ENCODE measurements at places on chromosomes 7 and 10.
A peak's percentile ranks its signal among the peaks of the same experiment; 100 is the strongest.

- DNase-seq = no peak
Measured at GRCh38 chr7:824081-824480, 8.2 kb upstream of the SUN1 start.

DNA sequence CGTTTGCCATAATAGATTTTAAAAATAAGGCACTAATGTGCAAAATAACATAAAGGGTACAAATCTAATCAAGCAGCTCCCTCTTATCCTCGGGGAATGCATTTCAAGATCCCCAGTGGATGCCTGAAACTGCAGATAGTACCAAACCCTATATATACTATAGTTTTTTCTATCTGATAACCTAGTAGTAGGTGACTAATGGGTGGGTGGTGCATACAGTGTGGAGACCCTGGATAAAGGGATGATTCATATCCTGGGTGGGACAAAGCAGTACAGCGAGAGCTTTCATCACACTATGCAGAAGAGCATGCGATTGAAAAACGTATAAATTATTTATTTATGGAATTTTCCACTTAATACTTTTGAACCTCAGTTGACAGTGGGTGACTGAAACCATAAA is 464.5 kb downstream of the GRID1 start:
- DNase-seq = no peak

DNA sequence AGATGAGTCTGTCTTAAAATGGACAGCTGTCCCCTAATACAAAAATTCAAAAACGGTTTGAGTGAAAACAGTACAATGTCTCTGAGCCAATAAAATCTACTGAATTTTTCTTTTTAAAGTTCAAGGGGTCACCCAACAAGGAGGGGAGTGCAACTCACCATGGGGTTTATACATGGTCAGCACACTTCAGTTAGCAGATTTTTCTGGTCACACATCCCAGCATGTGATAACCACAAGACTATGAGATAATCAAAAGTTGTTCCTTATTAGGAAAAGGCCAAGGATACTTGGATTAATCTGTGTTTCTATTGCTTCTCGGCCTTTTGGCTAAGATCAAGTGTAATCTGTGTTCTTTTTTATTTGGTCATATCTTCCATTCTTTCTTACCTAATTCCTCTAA is 31.6 kb downstream of the ABCB5 start:
- DNase-seq = no peak

DNA sequence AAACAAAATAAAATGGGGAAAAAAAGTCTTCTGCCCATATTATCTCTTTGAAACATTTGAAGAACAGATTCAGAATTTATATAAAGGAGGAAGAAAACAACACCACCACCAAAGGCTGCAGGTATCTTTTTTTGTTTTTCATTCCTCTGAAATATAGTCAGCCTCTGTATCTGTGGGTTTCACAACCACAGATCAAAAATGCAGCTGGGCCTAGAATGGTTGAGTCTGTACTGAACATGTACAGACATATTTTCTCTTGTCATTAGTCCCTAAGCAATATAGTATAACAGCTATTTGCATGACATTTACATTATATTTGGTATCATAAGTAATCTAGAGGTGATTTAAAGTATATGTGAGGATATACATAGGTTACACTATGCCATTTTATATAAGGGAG is 559.7 kb upstream of the LRRN3 start:
- DNase-seq = no peak

GRCh38 chr7:113085781-113086390 is 741 bp downstream of the GPR85 start:
- no peak for DNase-seq

GRCh38 chr7:157116762-157117161 is 22.0 kb upstream of the UBE3C start:
- DNase-seq = no peak

GRCh38 chr7:36078816-36079360 is 74.2 kb upstream of the EEPD1 start:
- DNase-seq = no peak

- DNase-seq = no peak
Measured at GRCh38 chr10:48468866-48469511, 135.9 kb downstream of the ARHGAP22 start.

DNA sequence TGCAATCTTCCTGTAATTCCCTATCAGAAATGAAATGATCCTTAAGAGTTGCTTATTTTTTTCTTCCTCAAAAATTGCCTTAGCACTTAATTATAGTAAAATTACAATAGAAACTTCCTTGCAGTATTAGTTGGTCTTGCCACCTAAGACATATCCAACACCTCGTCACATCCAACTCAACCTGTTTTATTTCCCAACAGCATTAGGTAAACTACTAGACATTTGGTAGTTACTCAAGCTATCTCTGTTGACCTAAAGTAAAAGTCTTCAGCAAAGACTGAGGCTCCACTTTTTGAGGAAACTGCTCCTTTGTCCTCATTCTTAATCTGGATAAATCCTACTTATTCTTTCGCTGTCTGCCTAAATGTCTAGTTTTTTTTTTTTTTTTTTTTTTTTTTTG is 20.4 kb downstream of the HIBADH start:
- no peak for DNase-seq

GRCh38 chr10:44895280-44895679 is 15.9 kb upstream of the TMEM72 start:
- DNase-seq = no peak

DNA sequence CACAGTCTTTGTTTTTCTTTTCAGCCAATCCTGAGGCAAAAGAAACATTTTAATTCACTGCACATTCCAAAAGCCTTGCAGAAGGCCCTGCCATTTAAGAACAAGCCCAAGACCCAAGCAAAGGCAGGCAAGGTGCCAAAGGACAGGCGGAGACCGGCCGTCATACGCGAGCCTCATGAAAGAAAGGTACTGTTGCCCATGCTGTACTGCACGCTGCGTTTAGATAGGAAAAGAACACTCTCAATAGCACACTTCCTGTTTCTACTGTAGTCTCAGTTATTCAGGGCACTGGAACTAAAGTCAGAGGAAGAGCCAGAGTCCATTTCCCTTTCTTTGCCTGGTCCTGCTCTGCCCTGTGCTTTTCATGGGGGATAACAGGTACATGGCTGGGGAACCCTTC is 47.6 kb downstream of the BMS1 start:
- DNase-seq = no peak

- no peak for DNase-seq
Measured at GRCh38 chr10:12801214-12802087, 200.1 kb downstream of the CCDC3 start.

DNA sequence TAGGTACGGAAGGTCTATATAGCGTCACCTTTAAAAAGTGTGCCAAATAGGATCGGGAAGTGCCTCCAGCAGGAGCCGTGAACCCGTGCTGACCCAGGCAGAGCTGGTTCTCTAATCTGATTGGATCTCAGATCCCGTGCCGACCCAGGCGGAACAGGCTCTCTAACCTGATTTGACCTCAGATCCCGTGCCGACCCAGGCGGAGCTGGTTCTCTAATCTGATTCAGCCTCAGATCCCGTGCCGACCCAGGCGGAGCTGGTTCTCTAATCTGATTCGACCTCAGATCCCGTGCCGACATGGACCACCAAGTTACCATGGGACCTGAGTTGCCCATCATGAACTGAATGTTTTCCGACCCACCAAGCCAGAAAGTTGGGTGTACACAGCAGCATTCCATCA is 463.9 kb downstream of the PTPRN2 start:
- no peak for DNase-seq

GRCh38 chr7:127440206-127440605 is 47.7 kb upstream of the ZNF800 start:
- DNase-seq = no peak

DNA sequence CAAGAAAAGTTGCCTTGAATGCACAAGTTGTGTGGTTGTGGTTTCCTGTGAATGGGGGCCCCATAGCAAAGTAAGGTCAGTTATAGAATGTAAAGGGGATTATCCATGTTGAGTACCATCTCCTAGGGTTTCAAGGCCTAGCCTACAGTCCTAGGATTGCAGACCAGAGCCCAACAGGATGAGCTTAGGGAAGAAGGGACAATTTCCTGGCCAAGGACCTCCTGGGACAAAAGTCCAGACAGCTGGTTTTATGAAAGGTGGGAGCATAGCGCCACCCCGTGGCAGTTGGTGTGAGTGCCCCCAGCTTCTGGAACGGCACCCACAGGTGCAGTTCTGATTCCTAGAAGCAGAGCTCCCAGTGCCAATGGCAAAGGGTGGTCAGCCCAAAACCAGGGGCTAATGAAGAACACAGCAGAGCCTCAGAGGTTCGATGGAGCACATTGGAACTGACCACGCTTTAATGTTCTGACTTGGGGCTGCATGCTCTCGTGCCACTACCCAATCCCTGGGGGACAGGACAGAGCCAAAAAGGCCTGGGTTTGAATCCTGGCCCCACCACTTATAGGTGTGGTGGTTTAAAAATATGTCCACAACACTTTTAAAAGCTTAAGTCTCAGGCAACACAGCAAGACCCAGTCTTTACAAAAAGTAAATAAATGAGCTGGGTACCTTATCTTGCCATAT is 25.8 kb upstream of the TMEM120A start:
- DNase-seq = peak; percentile 69

- DNase-seq = no peak
Measured at GRCh38 chr10:116660860-116661259, 40.1 kb downstream of the PNLIPRP2 start.

- no peak for DNase-seq
Measured at GRCh38 chr10:71065659-71066058, 146.7 kb upstream of the UNC5B start.

DNA sequence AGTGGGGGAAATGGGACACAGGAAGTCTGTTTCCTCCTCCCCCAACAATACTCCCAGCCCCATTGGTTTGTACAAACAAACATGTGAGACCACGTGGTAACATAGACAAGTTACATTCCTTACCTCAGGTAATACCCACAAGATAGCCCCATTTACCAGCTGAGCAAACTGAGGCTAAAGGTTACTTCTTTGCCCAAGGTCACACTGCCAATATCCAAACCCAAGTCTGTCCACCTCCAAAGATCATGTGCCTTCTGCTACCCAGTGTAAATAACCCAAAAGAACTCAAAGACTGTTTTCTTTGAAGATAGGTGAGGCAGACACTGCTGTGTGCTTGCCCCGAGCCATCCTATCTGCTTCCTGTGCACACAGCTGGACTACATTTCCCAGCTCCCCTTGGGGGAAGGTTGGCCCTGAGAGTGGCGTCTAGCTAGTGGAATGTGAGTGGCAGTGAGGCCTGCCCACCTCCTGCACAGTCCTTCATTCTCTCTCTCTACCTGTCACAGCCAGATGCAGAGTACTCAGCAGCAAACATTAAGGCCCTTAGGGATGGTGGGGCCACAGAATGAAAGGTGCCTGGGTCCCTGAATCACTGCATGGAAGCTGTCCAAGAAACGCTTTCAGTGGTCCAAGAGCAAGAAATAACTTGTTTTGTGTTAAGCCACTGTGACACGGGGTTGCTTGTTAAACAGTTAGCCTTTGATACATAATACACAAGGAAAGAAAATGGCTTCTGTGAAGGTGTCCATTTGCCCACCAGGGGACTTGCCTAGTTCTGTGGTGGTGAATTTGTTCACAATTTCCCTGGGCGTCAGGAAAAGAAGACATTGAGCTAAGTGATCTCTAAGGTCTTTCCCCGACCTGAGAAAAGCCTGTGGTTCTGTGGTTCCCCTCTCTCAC is 257.7 kb upstream of the NFE2L3 start:
- DNase-seq = no peak

- DNase-seq = no peak
Measured at GRCh38 chr10:48938990-48939536, 577 bp downstream of the LRRC18 start.

DNA sequence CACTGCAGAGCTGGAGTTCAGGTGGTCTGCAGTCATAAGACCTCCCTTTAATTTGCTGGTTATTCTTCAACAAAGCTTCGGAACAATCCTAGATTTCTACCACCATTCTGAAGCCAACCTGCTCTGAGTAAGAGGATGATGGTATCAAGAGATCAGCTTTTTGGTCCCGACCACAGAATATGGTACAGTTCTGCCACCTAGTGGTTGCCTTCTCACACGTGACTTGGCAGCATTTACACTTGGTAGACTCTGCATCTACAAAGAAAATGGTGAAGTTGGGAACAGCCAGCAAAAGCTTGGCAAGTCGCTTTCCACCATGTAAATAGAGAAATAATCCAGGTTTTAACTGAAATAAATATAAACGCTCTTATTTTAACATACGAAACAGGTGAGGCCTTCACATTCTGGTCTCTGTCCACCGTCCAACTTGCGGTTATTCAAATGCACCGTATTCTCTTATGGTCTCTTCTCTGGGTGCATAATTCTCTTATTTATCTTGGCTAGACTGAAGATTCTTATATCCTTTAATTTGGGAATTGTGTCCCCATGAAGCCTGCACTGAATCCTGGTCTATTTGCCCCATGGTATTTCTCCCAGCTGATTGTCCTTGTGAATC is 173.9 kb upstream of the GRM3 start:
- no peak for DNase-seq

GRCh38 chr10:59857049-59857448 is 49.3 kb downstream of the CCDC6 start:
- no peak for DNase-seq

DNA sequence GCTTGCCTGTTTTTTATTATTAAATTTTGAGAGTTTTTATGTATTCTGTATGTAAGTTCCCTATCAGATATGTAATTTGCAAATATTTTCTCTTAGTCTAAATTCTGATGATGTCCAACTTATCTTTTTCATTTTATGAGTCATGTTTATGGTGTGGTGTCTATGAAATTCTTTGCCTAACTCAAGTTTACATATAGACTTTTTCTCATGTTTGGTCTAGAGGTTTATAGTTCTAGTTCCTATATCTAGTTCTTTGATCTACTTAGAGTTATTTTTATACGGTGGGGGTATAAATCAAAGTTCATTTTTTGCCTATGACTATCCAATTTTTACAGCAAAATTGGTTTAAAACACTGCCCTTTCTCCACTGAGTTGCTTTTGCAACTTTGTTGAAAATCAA is 26.3 kb upstream of the CCDC7 start:
- no peak for DNase-seq

DNA sequence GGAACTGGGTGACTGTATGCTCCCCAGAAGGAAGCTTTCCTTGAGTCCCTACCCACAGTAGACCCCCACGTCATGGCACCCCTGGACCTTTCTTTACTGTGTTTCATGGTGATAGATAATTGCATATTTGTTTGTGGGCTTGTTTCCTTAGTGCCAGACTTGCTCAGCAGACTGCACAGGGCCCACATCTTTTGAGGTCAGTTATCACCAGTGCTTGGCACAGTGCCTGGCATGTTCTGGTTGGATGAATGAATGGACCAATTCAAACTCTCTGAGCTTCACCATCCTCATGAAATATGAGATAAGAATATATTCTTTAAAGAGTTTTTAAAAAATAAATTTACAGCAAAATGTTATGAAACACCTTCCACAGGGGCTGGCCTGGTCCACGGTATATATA is 78.4 kb upstream of the EMX2 start:
- DNase-seq = no peak

DNA sequence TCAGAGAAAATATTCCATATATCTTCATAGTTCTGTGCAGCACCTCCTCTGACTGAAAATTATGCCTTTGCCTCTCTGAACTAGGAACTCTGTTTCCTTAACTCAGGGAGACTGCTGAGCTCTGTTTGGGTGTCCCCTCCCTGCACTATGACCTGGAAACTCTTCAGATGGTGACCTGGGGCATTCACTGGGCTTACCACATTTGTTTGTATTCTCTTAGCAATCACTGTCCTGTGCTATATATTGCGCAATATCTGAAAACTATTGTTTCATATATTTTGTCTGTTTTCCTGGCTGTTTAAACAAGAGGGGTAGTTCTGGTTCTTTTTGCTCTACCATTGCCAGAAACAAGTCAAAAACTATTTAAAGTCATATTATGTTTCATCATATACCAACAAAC is 181.8 kb upstream of the KIAA1217 start:
- no peak for DNase-seq

Data from effector memory CD8-positive, alpha-beta T cell (primary cell).